Neural crest cell (in vitro differentiated cells): ENCODE measurements at places on chromosomes 4 and X. TPM values are rescaled to one million over a fixed set of nuclear protein-coding genes. Genes with fewer than 3 reads are reported as not detected.

DCHS2 gene
- total RNA-seq = 0.91 and 1.2 TPM in 2 replicates

ASB9 gene
- total RNA-seq = 0.28 TPM in 1 of 2 replicates, not detected in the other

SLC16A2 gene
- total RNA-seq = 17.8 and 19.8 TPM in 2 replicates

ASB5 gene
- not detected in 2 replicates for total RNA-seq

GRCh38 chr4:15901998-15902397 is 36.5 kb downstream of the FGFBP1 start:
- no peak for DNase-seq
- no peak overlapping the region for H3K27ac ChIP-seq
- no peak overlapping the region for H3K4me3 ChIP-seq
- H3K36me3 ChIP-seq = peaks cover 6% of the 10 kb centered on the region

- H3K4me3 ChIP-seq = no peak overlapping the region
- H3K36me3 ChIP-seq = no peaks in the 10 kb centered on the region
- H3K4me1 ChIP-seq = no peaks in the 10 kb centered on the region
- no peak for DNase-seq
- no peaks in the 10 kb centered on the region for H3K27me3 ChIP-seq
Observed at GRCh38 chr4:162056990-162057389, 106.8 kb downstream of the FSTL5 start.

- no peaks in the 10 kb centered on the region for H3K4me1 ChIP-seq
- DNase-seq = no peak
Observed at GRCh38 chr4:89298155-89298554, 9.4 kb downstream of the GPRIN3 start.

- peaks cover 34% of the 10 kb centered on the region for H3K27me3 ChIP-seq
- H3K27ac ChIP-seq = no peak overlapping the region
- DNase-seq = no peak
- H3K36me3 ChIP-seq = peaks cover 3% of the 10 kb centered on the region
- no peak overlapping the region for H3K4me3 ChIP-seq
Observed at GRCh38 chr4:96406742-96407141, 566.8 kb downstream of the PDHA2 start.

DNA sequence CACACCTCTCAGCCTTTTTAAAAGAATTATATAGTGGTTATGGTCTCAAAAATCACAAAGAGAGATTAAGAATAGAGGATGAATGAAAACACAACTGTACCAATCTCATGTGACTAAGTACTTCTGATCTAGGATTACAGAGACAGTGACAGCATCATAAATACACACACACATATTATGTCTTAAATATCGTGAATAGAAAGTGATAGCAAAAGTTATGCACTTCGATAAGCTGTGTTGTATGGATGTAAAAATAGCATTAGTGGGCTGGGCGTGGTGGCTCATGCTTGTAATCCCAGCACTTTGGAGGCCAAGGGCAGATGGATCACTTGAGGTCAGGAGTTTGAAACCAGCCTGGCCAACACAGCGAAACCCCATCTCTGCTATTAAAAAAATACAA is 25.0 kb downstream of the GYPA start:
- H3K4me1 ChIP-seq = no peaks in the 10 kb centered on the region
- H3K27ac ChIP-seq = no peak overlapping the region
- H3K27me3 ChIP-seq = peaks cover 16% of the 10 kb centered on the region
- no peak overlapping the region for H3K4me3 ChIP-seq
- H3K36me3 ChIP-seq = no peaks in the 10 kb centered on the region
- DNase-seq = no peak

GRCh38 chrX:46754036-46754435 is 4.9 kb downstream of the SLC9A7 start:
- no peaks in the 10 kb centered on the region for H3K36me3 ChIP-seq
- H3K4me3 ChIP-seq = no peak overlapping the region
- DNase-seq = no peak
- H3K27me3 ChIP-seq = peaks cover 7% of the 10 kb centered on the region
- H3K27ac ChIP-seq = no peak overlapping the region

- H3K36me3 ChIP-seq = peaks cover 4% of the 10 kb centered on the region
- H3K27me3 ChIP-seq = no peaks in the 10 kb centered on the region
- H3K4me3 ChIP-seq = no peak overlapping the region
- peak overlapping the region; percentile 27 for H3K27ac ChIP-seq
- no peak for DNase-seq
- H3K4me1 ChIP-seq = peaks cover 8% of the 10 kb centered on the region
Observed at GRCh38 chrX:1354036-1355019, 17.7 kb downstream of the IL3RA start.

GRCh38 chr4:42638993-42639392 is 17.9 kb downstream of the ATP8A1 start:
- no peaks in the 10 kb centered on the region for H3K27me3 ChIP-seq
- H3K27ac ChIP-seq = no peak overlapping the region
- DNase-seq = no peak
- no peaks in the 10 kb centered on the region for H3K36me3 ChIP-seq

DNA sequence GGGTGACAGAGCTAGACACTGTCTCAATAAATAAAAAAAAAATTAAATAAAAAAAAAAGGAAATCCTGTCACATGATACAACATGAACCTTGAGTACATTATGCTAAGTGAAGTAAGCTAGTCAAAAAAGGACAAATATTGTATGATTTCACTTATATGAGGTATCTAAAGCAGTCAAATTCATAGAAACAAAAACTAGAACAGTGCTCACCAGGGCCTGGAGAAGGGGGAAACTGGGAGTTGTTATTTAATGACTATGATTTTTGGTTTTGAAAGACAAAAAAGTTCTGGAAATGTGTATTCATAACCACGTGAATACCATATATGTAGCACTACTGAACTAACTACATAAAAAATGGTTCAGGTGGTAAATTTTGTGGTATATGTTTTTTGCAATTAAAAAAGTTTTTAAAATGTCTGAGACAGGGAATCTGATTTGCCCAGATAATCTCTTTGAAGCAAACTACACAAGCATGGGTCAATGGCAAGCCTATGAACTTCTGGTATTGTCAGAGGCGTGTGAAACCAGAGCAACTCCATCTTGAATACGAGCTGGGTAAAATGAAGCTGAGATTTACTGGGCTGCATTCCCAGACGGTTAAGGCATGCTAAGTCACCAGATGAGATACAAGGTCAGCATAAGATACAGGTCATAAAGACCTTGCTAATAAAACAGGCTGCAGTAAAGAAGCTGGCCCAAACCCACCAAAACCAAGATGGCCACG is 42.3 kb downstream of the ANAPC10 start:
- no peaks in the 10 kb centered on the region for H3K4me1 ChIP-seq
- peaks cover 10% of the 10 kb centered on the region for H3K36me3 ChIP-seq
- no peaks in the 10 kb centered on the region for H3K27me3 ChIP-seq
- no peak for DNase-seq
- H3K27ac ChIP-seq = no peak overlapping the region
- no peak overlapping the region for H3K4me3 ChIP-seq

DNA sequence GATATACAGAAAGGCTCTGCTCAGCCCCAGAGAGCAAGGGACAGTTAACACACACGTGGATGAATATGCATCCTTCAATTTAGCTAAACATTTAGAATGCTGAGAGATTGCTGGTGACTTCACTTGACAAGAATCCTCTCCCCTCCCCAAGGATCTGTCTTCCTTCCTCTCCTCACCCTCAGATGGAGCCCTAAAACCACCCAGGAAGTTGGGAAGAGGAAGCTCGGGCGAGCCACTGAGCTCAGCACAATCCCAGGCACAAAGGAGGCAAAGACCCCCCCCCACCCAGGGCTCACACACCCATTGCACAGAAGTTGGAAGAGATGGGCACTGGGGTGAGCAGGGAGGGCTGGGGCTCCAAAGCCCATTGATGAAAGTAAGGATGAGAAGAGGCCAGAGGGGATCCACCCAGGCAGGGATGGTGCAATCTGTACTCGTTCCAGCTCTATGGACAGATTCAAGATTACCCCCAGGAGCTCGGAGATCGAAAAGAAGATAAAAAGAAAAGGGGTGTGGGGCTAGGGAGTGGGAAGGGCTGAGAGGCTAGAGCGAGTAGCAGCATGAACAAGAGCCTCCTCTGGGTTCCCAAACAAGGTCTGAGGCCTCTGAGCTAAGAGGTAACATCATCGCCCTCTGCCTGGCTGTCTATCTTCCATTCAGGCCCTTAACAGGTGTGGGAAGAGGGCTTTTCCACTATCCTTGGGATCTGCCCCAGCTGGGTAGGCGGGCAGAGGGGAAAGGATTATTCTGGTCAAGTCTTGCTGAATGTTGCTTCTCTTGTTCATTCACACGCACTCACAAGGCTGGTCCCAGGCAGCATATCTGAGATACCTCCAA is 1.2 kb downstream of the TFE3 start:
- peaks cover 42% of the 10 kb centered on the region for H3K4me1 ChIP-seq
- peak overlapping the region; percentile 95 for H3K27ac ChIP-seq
- peaks cover 8% of the 10 kb centered on the region for H3K36me3 ChIP-seq
- H3K27me3 ChIP-seq = no peaks in the 10 kb centered on the region
- peak overlapping the region; percentile 95 for H3K4me3 ChIP-seq

DNA sequence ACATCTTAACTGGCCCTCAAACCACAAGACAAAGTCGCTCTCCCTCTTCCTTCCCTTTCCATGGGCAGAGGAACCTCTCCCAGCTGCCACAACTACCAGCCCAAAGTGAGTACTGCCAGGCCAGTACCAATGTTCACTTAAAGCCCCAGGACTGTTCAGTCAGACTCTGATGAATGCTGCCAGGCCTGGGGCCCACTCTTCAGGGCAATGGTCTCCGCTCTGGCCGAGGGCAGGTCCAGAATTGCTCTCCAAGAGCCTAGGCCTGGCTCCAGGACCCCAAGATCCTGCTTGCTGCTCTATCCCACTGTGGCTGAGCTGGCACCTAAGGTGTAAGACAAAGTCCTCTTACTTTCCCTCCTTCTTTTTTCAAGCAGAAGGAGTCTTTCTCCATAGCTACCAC is 790.9 kb downstream of the KLHL13 start:
- no peaks in the 10 kb centered on the region for H3K27me3 ChIP-seq
- H3K4me3 ChIP-seq = no peak overlapping the region
- peaks cover 4% of the 10 kb centered on the region for H3K36me3 ChIP-seq
- no peak for DNase-seq

GRCh38 chr4:52585379-52585778 is 73.7 kb downstream of the USP46 start:
- H3K36me3 ChIP-seq = no peaks in the 10 kb centered on the region
- no peak for DNase-seq
- H3K4me1 ChIP-seq = no peaks in the 10 kb centered on the region
- H3K27ac ChIP-seq = no peak overlapping the region
- no peak overlapping the region for H3K4me3 ChIP-seq

- no peak overlapping the region for H3K27ac ChIP-seq
- H3K36me3 ChIP-seq = no peaks in the 10 kb centered on the region
- peaks cover 9% of the 10 kb centered on the region for H3K4me1 ChIP-seq
- DNase-seq = no peak
- H3K27me3 ChIP-seq = no peaks in the 10 kb centered on the region
- no peak overlapping the region for H3K4me3 ChIP-seq
Observed at GRCh38 chrX:154732421-154733065, 18.3 kb downstream of the GAB3 start.

- peaks cover 36% of the 10 kb centered on the region for H3K4me1 ChIP-seq
- DNase-seq = no peak
- H3K4me3 ChIP-seq = no peak overlapping the region
- H3K27me3 ChIP-seq = no peaks in the 10 kb centered on the region
- H3K27ac ChIP-seq = no peak overlapping the region
Observed at GRCh38 chrX:63746715-63747114, 38.3 kb downstream of the ARHGEF9 start.

- H3K4me3 ChIP-seq = no peak overlapping the region
- no peak overlapping the region for H3K27ac ChIP-seq
- peaks cover 25% of the 10 kb centered on the region for H3K4me1 ChIP-seq
- no peaks in the 10 kb centered on the region for H3K36me3 ChIP-seq
- DNase-seq = no peak
Observed at GRCh38 chrX:45765767-45766166, 565.1 kb upstream of the DIPK2B start.

DNA sequence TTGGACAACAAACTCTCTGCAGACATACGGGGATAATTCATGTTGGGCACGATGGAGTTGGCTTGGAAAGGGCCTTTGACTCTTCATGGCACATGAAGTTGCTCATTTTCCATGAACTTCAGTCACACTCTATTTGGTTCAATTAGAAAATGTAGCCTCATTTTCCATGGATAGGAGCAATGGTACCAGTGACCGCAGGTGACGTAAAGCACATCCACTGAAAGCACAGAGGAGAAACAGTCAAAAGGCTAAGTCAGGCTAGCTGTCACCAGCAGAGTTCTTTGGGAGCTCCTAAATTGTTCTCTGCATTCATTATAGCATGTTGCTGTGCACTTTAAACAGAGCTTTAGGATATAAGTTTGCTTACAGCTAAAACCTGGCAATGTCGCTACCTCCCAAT is 39.9 kb upstream of the MAP3K15 start:
- no peak for DNase-seq
- H3K27me3 ChIP-seq = no peaks in the 10 kb centered on the region
- H3K4me1 ChIP-seq = no peaks in the 10 kb centered on the region
- no peak overlapping the region for H3K27ac ChIP-seq

DNA sequence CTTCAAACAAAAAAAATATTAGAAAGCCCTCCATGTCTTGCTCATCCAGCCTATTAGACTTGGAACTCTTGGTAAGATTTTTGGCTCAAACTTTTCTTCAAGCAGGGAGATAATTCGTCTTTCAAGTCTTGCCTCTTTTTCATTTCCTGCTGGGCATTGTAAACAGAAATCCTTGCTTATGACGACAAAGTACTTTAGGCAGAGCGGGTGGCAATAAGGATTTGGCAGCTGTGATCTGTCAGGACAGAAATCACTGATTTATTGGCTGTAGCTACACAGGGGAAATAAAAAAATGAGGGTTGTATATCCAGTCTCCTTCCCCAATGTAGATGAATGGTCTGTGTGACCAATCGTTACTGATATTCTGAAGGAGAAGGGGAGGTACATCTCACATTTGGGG is 121.6 kb downstream of the SLC4A4 start:
- H3K27me3 ChIP-seq = no peaks in the 10 kb centered on the region
- H3K4me1 ChIP-seq = peaks cover 7% of the 10 kb centered on the region
- H3K4me3 ChIP-seq = no peak overlapping the region
- H3K27ac ChIP-seq = no peak overlapping the region
- no peak for DNase-seq
- no peaks in the 10 kb centered on the region for H3K36me3 ChIP-seq

DNA sequence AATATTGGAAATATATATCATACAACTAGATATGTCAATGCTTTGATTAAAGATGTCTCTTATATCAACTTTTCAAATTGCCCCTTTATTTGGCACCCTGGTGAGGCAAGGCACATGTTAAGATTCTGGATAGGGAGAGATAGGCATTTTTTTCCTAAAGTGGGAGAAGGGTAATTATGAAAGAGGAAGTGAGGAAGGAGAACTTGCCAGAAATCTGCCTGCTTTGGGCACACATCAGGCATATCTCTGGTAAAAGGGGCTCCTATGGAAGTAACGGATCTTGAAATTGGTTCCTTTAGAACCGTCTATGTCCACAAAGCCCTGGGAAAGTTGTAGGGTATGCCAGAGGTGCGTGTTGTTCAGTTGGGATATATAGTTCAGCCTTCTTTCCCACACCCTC is 5.7 kb downstream of the IL15 start:
- H3K36me3 ChIP-seq = no peaks in the 10 kb centered on the region
- no peak for DNase-seq
- no peak overlapping the region for H3K27ac ChIP-seq
- H3K4me1 ChIP-seq = peaks cover 3% of the 10 kb centered on the region
